ENCODE measurements at places on chromosomes 2 and 18.

DNA sequence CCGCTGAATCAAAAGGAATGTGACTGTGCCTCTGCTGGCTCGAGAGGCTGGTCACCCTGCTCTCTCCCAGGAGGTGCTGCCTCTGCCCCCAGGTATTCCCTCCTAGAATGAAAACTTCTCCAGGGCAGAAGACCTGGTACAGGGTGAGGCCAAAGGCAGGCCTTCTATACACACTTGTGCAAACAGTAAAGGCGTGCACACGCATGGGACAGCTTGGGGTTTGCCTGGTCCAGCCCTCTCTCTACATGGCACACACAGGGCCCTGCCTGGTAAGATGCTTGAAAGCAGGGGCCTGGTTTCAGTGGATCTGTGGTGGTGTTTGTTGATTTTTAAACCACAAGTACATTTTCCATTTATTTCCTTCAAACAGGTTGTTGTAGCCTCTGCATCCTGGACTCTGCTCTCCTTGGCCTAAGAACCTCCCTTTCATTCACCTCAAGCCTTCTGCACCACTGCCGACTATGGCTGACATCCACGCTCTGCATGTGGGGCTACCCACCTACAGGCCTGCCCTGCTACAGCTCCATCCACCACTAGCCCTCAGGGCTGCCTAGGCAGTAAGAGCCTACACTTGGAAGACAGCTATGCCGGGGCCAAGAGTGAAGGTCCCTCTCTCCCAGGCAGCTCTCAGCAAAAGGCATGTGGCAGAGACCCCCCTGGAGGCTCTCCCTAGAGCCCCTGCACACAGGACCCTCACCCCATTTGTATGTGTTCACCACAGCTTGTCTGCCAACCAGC lies 190.7 kb downstream of the ZBTB7C start:
- no peak for DNase-seq

- no peak for DNase-seq
These were observed 96.2 kb upstream of the RMP24 start for GRCh38 chr18:35876243-35876642.

DNA sequence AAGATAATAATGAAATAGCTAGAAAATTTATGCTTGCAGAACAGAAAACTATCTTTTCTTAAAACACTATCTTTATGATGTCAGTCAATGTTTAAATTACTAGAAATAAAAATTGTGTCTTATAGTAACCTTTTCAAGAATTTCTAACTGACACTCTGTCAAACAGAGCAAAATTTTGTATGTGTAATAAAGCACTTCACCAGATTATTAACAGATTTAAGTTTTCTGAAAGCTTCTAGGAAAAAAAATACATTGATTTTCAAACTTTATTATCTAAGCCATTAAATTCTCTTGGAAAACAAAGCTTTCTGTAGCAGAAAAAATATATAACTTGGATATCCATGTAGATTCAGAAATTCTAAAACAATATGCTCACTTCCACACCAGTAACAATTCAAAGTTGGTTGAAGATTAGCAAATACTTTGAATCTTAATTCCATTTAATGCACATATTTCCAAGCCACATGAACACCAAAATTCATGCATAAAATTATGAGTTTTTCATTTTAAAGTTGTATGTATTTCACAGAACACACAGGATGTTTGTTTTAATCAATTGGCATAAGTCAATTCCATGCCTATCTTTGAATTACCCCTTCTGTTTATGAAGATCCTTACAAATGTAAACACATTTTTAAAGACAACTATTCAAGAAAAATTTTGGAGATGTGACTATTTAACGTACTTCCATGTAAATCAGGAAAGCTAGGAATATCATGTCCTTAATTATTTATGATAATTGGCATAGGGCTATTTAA lies 19.9 kb downstream of the FN1 start:
- no peak for DNase-seq

- DNase-seq, result no peak
These were observed 321.2 kb upstream of the FANCL start for GRCh38 chr2:58562276-58562675.

DNA sequence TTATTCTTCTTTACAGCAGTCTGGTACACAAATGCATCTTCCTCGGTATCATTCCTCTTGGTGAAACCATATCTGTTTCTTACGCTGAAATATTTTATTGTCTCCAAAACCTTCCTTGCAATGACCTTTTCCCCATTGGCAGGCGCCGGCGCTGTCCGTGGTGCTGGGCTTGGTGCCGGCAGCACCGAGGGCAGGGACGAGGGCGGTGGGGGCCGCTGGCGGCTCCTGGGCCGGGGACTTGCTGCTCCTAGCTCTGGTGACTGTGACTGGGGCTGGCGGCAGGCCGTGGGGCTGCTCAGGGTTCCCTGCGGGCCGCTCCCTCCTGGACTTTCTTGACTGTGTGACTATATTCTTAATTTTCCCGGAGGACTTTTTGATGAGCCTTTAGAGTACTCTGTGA lies 72.5 kb downstream of the GPR39 start:
- DNase-seq, result no peak
